ENCODE measurements at places on chromosomes 3 and 15. TPM values are rescaled to one million over a fixed set of nuclear protein-coding genes. Genes with fewer than 3 reads are reported as not detected.
A peak's percentile ranks its signal among the peaks of the same experiment; 100 is the strongest.

The CFAP100 gene
- not detected for total RNA-seq

The EHD4 gene
- total RNA-seq: 15.4 TPM

The THAP10 gene
- total RNA-seq: 5.5 TPM

The MIX23 gene
- 44.8 TPM for total RNA-seq

- H3K4me3 ChIP-seq: no peak overlapping the region
- H3K27me3 ChIP-seq: no peaks in the 10 kb centered on the region
- DNase-seq: no peak
- H3K36me3 ChIP-seq: no peaks in the 10 kb centered on the region
- no peak overlapping the region for H3K27ac ChIP-seq
These were observed 70.0 kb downstream of the UBE3A start for GRCh38 chr15:25368850-25369249.

- H3K27ac ChIP-seq: peak overlapping the region; percentile 95
- H3K27me3 ChIP-seq: no peaks in the 10 kb centered on the region
- H3K36me3 ChIP-seq: peaks cover 4% of the 10 kb centered on the region
- H3K4me1 ChIP-seq: peaks cover 55% of the 10 kb centered on the region
These were observed 770.6 kb upstream of the CFAP20DC start for GRCh38 chr3:59820352-59820934.

DNA sequence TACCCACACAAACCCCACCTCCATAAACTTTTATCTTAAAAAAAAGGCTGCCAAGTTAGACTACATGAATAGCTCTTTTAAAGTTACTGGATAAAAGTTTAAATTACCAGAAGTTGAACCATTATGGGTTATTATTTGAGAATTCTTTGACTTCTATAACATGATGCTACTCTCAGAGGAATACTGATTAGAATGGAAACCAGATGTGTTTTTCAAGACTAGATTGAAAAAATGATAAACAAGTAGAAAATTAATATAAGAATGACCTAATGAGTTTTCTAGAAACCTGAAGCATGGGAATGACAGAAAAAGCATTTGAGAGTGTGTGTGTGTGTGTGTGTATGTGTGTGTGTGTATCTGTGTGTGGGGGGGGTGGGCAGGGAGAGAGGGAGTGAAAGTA is 12.4 kb upstream of the FGF7 start:
- H3K4me3 ChIP-seq: no peak overlapping the region
- H3K36me3 ChIP-seq: no peaks in the 10 kb centered on the region
- no peak overlapping the region for H3K27ac ChIP-seq
- 0 out of 2 replicates have a peak, but pooled peaks cover 5% of the 10 kb centered on the region for H3K4me1 ChIP-seq
- no peaks in the 10 kb centered on the region for H3K27me3 ChIP-seq

GRCh38 chr15:88940110-88940675 is 27.0 kb upstream of the MFGE8 start:
- no peak overlapping the region for H3K27ac ChIP-seq
- H3K27me3 ChIP-seq: no peaks in the 10 kb centered on the region
- no peak for DNase-seq

- no peaks in the 10 kb centered on the region for H3K27me3 ChIP-seq
- H3K36me3 ChIP-seq: no peaks in the 10 kb centered on the region
- peaks cover 60% of the 10 kb centered on the region for H3K4me1 ChIP-seq
- no peak for DNase-seq
- H3K27ac ChIP-seq: peak overlapping the region; percentile 72
These were observed 8.8 kb downstream of the FILIP1L start for GRCh38 chr3:100105501-100105900.

DNA sequence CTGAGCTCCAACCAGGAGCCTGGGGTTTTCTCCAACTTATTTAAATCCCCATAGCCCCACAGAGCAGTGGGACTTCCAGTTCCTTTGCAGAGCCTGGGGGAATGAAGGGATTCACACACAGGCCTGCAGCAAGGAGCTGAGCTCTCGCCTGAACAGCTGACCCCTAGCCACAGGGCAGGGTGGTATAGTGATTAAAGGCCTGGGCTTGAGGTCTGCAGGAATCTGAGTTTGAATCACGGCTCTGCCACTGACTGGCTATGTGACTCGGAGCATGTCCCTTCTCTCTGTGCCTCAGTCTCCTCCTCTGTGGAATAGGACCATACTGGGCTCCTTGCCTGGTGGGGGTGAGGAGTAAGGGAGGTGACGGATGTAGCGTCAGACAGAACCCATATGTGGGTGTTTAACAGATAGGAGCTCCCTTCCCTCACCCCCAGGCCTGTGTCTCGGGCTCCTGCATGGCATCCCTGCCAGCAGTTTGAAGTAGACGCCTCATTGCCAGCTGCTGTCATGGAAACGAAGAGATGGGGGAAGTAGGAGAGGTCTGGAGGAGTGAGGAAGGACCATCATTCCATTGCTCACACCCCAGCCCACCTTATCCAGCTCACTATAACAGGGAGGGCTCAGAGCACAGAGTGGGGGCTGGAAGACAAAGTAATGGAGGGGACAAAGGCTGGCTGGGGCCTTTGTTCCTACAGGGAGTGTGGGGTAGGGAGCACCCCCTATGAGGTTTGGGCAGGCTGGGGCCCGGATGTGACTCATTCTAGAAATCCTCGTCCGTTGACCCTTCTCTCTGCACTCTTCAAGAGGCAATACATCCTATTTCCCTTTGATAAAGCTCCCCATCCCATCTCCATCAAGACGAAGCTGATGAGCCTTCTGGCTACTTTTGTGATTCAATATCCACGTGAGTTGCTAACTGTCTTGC is 14.8 kb downstream of the HRH1 start:
- H3K4me1 ChIP-seq: no peaks in the 10 kb centered on the region
- DNase-seq: no peak
- H3K36me3 ChIP-seq: no peaks in the 10 kb centered on the region
- no peaks in the 10 kb centered on the region for H3K27me3 ChIP-seq

GRCh38 chr3:172153335-172153861 is 114.0 kb downstream of the FNDC3B start:
- H3K27me3 ChIP-seq: no peaks in the 10 kb centered on the region
- H3K4me3 ChIP-seq: peak overlapping the region; percentile 28
- H3K36me3 ChIP-seq: peaks cover 29% of the 10 kb centered on the region
- peaks cover 98% of the 10 kb centered on the region for H3K4me1 ChIP-seq
- DNase-seq: peak; percentile 99

DNA sequence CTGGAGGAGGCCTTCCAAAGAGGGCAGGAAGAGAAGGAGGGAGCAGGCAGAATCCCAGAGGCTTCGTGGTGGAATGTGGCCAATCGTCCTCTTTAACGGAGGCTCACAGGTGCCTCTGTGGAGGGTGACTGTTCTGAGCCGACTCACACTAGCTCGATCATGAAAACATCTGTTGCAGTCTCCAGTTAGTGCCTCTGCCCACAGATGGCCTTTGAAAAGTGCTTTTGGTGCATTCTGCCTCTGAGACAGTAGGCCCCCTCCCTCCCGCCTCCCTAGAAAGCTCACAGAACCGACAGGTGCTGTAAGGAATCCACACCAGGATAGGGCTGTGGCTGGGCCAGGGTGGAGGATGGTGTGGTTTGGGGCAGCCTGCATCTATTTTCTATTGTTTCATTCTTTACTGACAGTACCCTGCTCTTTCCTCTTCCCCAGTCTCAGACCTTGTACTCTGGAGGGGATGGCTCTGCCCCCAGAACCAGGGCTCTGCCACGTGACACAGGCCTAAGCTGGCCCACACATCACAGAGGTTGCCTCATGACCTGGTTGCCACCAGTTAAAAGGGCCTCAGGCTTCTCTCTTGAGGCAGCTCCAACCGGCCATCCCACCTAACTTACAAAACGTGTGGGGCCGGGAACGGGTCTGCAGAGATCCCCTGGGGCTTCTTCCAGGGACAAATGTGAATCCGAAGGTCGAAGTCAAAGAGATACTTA is 27.2 kb upstream of the PIGZ start:
- no peaks in the 10 kb centered on the region for H3K36me3 ChIP-seq
- DNase-seq: no peak
- H3K4me3 ChIP-seq: no peak overlapping the region
- H3K4me1 ChIP-seq: no peaks in the 10 kb centered on the region

GRCh38 chr3:109098079-109098644 is 19.8 kb downstream of the MORC1 start:
- peak; percentile 17 for DNase-seq
- no peaks in the 10 kb centered on the region for H3K4me1 ChIP-seq
- no peaks in the 10 kb centered on the region for H3K27me3 ChIP-seq
- no peaks in the 10 kb centered on the region for H3K36me3 ChIP-seq
- H3K27ac ChIP-seq: no peak overlapping the region

- DNase-seq: no peak
- no peak overlapping the region for H3K4me3 ChIP-seq
- no peak overlapping the region for H3K27ac ChIP-seq
These were observed 1.9 kb upstream of the ADPGK start for GRCh38 chr15:72785432-72785831.

DNA sequence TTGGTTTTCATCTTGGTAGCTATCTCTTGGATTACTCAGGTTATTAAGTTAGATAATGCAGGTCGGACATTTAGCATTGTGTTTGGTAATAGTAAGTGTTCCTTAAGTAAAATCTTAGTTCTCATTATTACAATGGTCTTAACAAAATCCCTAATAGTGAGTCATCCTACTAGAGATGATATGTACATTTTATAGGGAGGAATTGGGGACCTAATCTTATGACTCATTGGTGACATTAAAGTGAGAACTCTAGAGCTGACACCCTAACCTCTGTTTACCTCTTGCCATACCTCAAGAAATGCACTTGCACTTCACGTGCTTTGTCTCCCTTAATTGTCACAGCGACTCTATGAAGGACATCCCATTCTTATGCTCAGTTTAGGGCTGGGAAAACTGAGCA is 174.9 kb downstream of the CADPS start:
- no peak overlapping the region for H3K4me3 ChIP-seq
- no peak for DNase-seq
- H3K27me3 ChIP-seq: no peaks in the 10 kb centered on the region
- no peaks in the 10 kb centered on the region for H3K36me3 ChIP-seq
- no peak overlapping the region for H3K27ac ChIP-seq
- H3K4me1 ChIP-seq: no peaks in the 10 kb centered on the region

GRCh38 chr3:196559826-196560225 is 8.5 kb downstream of the WDR53 start:
- H3K4me3 ChIP-seq: no peak overlapping the region
- peaks cover 35% of the 10 kb centered on the region for H3K4me1 ChIP-seq
- no peak for DNase-seq
- no peaks in the 10 kb centered on the region for H3K27me3 ChIP-seq

GRCh38 chr3:110494728-110495127 is 576.9 kb upstream of the NECTIN3 start:
- no peaks in the 10 kb centered on the region for H3K4me1 ChIP-seq
- no peaks in the 10 kb centered on the region for H3K36me3 ChIP-seq
- DNase-seq: no peak
- H3K4me3 ChIP-seq: no peak overlapping the region

- DNase-seq: no peak
- peak overlapping the region; percentile 98 for H3K4me3 ChIP-seq
- no peaks in the 10 kb centered on the region for H3K27me3 ChIP-seq
- peaks cover 7% of the 10 kb centered on the region for H3K4me1 ChIP-seq
These were observed 767 bp downstream of the WDR48 start for GRCh38 chr3:39052583-39052982.

GRCh38 chr3:116433552-116433951 is 11.7 kb downstream of the LSAMP start:
- H3K4me1 ChIP-seq: no peaks in the 10 kb centered on the region
- no peak for DNase-seq
- no peak overlapping the region for H3K27ac ChIP-seq

- DNase-seq: no peak
- H3K4me3 ChIP-seq: no peak overlapping the region
- H3K27ac ChIP-seq: no peak overlapping the region
- 0 out of 2 replicates have a peak, but pooled peaks cover 5% of the 10 kb centered on the region for H3K27me3 ChIP-seq
- no peaks in the 10 kb centered on the region for H3K4me1 ChIP-seq
These were observed 128.3 kb upstream of the BFSP2 start for GRCh38 chr3:133271539-133271938.

GRCh38 chr3:169349622-169349942 is 313.9 kb downstream of the MECOM start:
- peaks cover 46% of the 10 kb centered on the region for H3K4me1 ChIP-seq
- H3K27me3 ChIP-seq: no peaks in the 10 kb centered on the region
- H3K4me3 ChIP-seq: peak overlapping the region; percentile 14
- peak overlapping the region; percentile 95 for H3K27ac ChIP-seq

DNA sequence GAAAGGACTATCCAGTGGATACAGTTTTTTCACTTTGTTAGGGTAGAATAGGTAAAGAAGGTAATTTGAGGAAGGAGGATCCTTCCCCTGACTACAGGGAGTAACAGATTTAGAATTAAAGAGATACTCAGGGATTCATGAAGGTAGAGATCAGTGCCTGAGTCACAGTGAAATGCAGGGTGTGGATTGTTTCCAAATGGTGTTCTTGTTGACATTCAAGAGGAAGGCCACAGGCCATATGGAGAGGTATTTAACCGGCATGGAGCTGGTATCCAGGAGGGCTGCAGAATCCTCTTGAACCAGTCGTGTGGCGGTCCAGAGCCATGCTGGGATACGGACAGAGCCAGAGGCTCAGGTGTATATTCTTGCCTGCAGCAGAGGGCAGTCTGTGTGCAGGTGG is 28.2 kb downstream of the GYG1 start:
- no peaks in the 10 kb centered on the region for H3K4me1 ChIP-seq
- no peaks in the 10 kb centered on the region for H3K36me3 ChIP-seq
- no peak overlapping the region for H3K27ac ChIP-seq

DNA sequence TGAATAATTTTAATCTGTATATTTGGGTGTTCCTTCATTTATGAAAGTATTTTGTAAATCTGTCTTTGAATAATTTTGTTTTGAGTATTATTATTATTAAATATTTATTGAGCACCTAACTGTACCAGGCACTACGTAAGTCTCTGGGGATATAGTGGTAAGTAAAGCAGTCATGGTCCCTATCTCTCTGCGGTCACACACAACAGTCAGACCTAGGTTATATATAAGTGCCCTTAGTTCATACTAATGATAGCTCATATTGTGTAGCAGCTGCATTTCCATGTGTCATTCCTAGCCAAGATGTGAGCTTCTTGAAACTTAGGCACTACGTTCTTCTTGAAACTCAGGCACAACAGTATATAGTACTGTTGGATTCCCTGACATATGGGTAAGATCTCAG is 12.4 kb downstream of the NKTR start:
- peaks cover 9% of the 10 kb centered on the region for H3K36me3 ChIP-seq
- H3K4me1 ChIP-seq: no peaks in the 10 kb centered on the region
- H3K27me3 ChIP-seq: no peaks in the 10 kb centered on the region

DNA sequence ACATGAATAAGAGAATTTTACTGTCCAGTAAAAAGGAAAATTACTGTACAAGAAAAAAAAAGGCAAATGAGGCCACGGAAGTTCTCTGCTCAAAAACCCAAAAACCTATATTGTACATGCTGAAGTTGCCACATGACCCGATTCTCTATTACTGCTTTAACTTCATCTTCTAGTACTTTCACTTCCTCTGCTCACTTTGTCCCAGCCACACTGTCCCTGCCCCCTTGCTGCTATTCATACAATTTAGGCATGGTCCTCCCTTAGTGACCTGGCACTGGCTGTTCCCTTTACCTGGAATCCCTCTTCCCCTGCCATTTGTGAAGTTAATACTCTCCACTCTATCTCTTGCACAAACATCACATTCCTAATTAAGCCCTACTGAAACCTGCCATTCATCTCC is 457.4 kb downstream of the MAGI1 start:
- H3K4me1 ChIP-seq: peaks cover 11% of the 10 kb centered on the region
- no peak for DNase-seq
- H3K4me3 ChIP-seq: no peak overlapping the region
- no peaks in the 10 kb centered on the region for H3K27me3 ChIP-seq
- no peaks in the 10 kb centered on the region for H3K36me3 ChIP-seq

- H3K36me3 ChIP-seq: no peaks in the 10 kb centered on the region
- H3K4me1 ChIP-seq: no peaks in the 10 kb centered on the region
- H3K27me3 ChIP-seq: no peaks in the 10 kb centered on the region
- no peak overlapping the region for H3K27ac ChIP-seq
- DNase-seq: no peak
These were observed 11.6 kb upstream of the VGLL4 start for GRCh38 chr3:11655196-11655928.
